Stimulated activated CD4-positive, alpha-beta T cell treated with anti-CD3 and anti-CD28 coated beads, Interleukin-15, amount 100 ng/mL, for 48 hours (primary cell): ENCODE measurements at places on chromosomes 5 and 9.

GRCh38 chr5:180380856-180381255, 27.7 kb upstream of the GFPT2 start:
- no peak for DNase-seq

DNA sequence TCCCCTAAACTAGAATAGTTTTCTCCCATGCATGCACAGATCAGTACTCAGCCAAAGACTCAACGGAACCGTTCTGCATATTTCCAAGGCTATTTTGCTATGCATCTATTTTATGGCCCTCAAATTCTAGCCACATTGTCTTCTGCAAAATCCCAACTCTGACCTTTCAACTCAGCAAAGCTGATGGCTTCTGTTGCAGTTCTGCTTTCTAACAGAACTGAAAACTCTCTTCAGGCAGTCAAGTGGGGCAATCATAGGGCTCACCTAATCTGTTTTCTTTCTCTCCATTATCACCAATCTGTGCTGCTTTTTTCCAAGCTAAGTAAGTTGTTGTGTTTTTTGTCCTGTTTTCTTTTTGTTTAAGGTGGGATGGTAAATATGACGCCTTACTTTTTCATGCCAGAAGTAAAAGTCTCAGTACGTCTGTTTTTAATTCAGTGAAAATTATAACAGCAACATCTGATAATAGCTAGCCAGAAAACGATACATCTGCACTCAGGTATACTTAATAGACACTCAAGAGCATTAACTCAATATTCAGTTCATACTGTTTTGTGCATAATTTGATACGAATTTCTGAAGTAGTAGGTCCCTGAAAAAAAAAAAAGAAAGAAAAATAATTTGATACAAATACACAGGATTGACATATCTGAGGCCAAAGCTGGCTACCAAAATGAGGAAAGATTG, 454.3 kb downstream of the TLE1 start:
- no peak for DNase-seq

GRCh38 chr5:178483620-178484019, 106.6 kb downstream of the COL23A1 start:
- peak; percentile 35 for DNase-seq

DNA sequence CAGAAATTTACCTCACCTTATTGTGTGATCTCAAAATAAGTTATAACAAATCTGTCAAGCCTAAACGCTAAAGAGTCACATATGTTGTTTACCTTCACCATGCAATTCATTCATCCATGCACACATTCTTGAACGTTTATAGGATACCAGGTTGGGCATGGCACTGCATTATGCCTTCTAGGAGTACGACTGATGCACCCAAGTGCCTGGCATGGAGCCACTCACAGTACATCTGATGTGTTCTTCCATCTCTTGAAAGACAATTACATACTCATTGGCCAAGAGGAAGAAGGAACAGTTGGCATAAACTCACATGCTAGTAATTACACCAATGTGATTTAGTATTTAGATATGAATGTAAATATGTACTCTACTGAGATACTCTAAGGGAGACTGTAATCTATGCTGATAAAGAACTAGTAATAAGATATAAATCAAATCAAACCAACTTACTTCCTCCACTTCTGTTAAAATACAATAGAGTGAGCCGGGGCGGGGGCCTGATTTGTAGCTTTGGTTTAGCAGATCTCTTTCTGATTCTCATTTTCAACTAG, 90.7 kb downstream of the LPAR1 start:
- DNase-seq = no peak

- no peak for DNase-seq
Observed at GRCh38 chr9:93869863-93870262, 85.3 kb downstream of the BARX1 start.

DNA sequence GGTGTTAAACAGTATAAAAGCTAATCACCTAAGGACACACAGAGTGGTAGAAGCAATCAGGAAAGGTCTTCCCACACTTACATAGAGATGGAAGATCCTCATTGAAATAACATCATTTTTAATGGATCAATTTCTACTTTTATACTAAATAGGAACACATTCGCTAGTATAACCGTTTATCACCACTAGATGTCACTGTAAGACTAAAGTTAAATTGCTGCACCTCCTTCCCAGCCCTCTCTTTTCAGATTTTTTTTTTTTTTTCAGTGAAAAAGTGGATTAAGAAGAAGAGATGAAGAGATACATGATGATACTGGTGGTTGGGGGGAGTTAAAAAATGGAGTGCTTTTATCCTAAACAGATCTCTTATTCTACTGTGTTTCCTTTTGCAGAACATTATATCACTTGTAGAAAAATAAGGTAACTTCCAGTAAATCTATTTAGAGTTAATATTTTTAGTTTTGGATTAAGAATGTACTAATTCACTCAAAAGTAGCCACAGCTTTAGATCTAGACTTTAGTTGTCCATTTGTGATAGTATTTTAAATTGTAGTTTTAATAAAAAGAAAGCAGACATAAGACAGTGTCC, 116.9 kb upstream of the ARRDC3 start:
- DNase-seq = no peak

DNA sequence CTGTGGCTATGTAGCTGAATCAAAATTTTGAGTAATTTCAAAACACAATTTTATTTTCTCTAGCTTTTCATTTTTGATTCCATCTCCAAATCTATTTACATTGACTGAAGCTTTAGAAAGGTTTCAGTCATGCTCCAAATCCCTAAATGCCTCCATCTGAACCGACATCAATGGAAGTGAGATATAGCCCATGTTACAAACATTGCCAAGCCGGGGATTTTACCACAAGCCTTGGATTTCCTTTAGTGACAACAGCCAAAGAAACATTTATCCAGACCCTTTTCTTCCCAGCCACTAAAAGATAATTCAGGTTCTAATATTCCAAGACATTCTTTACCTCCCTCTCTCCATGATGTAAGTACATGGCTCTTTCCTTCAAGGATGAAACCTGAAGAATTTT, 1087.7 kb upstream of the SEMA6A start:
- no peak for DNase-seq

DNA sequence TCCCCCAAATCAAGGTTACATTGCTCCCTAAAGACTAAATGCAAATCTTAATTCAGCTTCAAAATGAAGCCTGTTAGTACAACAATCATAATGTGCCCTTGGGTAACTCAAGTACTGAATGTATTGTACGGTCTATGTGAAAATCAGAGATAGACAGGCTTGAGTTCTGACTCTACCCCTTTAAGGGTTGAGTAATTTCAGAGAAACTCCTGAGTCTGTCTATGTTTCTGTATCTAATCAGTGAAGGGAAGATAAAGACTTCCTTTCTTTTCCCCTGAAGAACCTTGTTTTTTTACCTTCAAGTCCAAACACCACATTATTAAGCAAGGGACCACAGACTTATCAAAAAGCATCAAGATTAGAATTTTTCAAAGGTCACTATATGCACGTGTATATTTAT, 108.2 kb downstream of the MPDZ start:
- DNase-seq = no peak

- DNase-seq = no peak
Observed at GRCh38 chr5:56023296-56023695, 28.5 kb upstream of the IL6ST start.

GRCh38 chr9:28801144-28801799, 1228.0 kb upstream of the C9orf72 start:
- no peak for DNase-seq

GRCh38 chr9:5429873-5430564, 7.7 kb downstream of the PLGRKT start:
- no peak for DNase-seq

DNA sequence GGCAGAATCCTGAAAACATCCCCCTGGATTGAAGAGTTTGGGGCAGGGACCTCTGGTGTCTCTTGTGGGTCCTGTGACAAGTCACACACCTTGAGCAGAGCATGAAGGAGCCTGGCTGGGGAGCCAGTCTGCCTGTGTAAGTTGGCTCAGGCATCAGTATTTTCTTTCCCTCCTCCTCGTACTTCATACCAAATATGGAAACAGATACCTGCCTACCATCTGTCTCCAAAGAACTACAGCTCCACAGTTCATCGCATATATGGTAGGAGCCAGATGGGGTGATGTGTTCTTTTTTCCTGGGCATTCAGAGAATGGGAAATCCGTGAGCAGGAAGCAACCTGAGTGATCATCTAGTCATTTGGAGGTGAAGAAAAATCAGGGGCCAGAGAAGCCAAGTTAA, 177.3 kb upstream of the RAD23B start:
- no peak for DNase-seq

- no peak for DNase-seq
Observed at GRCh38 chr9:124835026-124835557, 18.2 kb upstream of the WDR38 start.

DNA sequence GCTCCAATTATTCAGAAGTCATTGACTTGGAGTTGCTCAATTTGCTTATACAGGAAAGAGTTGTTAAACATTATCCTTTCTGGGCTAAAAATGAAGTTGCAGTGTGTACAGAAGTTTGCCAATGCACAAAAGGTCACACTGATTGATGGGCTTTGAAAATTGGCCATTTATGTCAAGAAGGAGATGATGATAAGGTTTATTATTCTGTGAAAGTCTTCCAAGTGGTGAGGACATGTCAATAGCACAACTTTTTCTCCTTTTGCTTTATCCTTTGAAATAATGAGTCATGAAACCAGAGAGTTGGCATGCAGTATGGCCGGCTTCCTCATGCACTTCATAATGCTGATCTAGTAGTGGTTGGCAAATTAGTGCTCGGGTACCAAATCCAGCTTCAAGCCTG, 848.5 kb upstream of the WWC1 start:
- DNase-seq = no peak

- no peak for DNase-seq
Observed at GRCh38 chr9:94480205-94480604, 74.7 kb upstream of the PCAT7 start.

- no peak for DNase-seq
Observed at GRCh38 chr5:1494780-1495524, 28.8 kb downstream of the LPCAT1 start.

GRCh38 chr5:76836181-76836580, 13.6 kb upstream of the S100Z start:
- no peak for DNase-seq

DNA sequence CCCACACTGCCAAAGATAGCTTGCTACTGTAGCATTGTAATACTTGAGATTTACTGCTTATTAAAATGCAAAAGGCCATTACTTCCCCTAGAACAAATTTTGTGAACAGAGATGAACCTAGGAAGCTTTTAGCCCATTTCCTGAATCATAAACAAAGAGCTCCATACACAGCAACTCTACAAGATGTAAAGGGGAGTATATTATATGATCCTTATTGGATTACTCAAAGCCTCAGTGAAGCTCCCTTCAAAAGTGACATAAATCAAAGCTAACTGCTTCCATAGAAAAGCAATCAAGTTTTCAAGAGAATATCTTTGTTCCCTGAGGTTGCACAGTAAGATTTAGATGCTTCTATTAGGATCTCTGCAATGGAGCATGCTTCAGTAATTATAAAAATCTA, 629.8 kb downstream of the EFNA5 start:
- no peak for DNase-seq

DNA sequence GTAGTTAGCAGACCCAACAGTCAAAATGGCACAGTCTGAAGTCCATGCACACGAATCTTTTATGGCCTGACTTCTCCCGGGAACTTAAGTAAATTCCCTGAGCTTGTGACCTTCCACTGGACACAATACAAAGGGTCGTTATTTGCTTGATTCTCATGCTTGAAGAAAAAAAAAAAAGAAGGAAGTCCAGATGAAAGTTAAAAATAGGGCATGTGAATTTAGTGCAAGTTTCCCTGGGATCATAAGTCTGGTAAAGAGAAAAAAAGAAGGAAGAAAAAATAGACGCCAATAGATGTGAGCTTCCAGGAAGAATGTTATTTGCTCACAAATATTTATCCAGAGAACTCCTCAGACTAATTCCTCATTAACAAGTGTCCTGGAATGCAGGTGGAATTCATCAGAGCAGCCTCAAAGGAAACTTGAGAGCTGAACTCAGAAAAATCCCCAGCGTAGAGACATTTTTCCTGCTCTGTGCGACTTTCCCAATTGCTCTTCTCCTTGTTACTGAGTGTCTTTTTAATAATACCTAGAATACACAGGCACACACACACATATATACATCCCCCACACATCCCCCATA, 616.3 kb downstream of the EBF1 start:
- no peak for DNase-seq

GRCh38 chr9:84170521-84171141, 169.9 kb downstream of the SLC28A3 start:
- no peak for DNase-seq

GRCh38 chr5:177588413-177588909, 3.5 kb upstream of the TMED9 start:
- DNase-seq = no peak

DNA sequence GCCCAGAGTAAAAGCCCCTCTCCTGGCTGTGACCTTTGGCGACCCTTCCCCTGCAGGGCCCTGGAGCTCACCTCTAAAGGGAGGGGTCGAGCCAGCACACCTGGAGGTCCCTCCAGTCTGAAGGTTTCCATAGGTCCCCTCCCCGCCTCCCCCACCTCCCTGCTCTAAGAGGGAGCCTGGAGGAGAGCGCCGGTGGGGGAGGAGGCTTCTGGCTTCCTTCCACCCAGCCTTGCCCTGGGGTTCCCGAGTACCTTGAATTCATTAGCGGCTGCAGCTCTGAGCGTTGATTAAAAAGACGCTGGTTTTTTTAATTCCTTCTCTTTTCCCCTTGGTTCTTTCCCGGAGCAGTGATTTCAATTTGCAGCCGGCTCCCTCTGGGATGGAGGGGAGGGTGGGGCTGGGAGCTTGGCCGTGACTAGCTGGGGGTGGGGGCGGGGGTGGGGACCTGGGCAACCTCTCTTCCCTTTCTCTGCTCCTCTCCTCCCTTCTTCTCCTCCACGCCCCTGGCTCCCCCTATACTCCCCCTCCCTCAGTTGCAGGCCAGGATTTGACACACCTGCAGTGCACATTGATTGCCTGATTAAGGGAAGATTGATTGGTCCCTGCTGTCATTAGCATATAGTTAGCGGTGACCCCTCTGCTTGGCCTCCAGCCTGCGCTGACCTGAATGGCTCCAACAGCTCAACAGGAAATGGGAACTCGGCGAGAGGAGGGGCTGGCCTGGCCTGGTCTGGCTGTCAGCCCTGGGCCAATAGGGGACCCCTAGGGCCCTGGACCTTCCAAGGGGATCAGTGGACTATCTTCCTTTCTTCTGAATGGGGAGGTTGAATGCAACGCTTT, 67.5 kb upstream of the RAPGEF1 start:
- DNase-seq = no peak

- no peak for DNase-seq
Observed at GRCh38 chr9:104921067-104921741, 6.8 kb downstream of the ABCA1 start.

DNA sequence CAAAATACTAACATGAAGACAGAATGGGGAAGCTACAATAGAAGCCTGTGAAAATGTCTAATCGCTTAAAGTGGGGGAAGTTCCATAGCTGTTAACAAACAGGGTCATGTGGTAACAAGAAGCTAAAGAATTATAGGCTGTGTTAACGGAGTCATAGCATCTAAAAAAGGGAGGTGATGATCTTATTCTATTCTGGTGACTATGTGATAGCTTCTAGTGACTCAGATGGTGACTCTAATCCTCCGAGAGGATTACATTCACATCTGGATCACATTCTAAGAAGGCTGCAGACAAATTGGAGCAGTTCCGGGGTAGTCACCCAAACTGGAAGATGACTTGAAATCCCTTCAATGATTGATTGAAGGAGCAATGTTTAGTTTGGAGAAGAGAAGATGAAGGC, 142.1 kb downstream of the LIFR start:
- DNase-seq = no peak

- DNase-seq = no peak
Observed at GRCh38 chr5:108858959-108859358, 111.3 kb downstream of the FER start.
